ENCODE measurements at places on chromosomes 2 and 18.

DNA sequence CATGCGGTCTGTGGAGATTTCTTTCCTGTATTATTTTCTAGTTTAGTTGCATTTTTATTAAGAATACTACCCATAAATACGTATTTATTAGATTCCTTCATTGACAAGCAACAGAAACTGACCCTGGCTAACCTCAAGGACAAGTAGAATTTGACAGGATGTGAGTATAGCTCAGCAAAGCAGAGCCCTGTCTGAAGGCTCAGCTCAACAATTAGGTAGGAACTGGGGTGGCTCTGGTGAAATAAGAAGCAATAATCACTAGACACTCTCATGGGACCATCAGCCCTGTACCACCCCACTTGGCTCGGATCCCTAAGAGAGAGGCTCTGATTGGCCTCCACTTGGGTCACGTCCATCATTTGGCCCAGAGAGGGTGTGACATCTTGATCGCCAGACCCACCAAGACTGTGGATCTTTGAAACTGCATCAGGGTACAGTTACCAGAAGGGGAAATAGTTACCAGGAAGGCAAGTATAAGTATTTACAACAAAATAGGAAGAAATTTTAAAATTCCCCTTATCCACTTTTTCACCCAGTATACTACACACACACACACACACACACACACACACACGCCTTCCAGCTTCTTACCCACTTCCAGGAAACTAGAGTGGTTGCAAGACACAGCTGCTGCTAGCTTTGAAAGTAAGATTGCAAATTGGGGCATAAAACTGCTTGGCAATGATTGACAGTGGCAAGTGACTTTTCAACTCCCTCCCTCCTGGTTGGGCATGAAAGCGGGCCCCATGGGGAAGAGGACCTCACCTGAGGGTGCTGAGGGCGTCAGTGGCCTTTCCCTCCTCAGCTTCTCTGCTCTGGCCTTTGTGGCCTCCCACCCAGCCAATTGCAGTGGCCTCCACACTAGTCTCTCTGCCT lies 41.8 kb downstream of the KCTD18 start:
- DNase-seq, result no peak

- DNase-seq, result no peak
These were observed 6.7 kb downstream of the UBE2E3 start for GRCh38 chr2:180987146-180987545.

DNA sequence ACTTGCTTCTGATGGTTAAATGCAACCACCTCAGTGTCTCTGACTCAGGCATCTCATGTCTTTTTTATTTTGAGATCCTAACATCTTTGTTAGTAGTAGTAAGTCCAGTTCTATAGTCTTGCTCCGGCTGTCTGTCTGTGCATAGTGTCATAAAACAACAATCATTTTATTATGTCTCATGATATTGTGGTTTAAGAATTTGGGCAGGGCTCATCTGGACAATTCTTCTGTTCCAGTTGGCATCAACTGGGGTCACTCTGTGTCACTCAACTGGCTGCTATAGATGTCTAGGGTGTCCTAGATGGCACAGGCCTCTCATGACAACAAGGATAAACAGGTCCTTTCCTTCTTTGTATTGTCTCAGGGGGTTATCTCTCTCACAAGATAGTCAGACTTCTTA lies 299.6 kb upstream of the ZNF521 start:
- DNase-seq, result no peak

GRCh38 chr2:236244256-236244655 lies 19.9 kb downstream of the ASB18 start:
- DNase-seq, result no peak

GRCh38 chr2:143071185-143071876 lies 57.9 kb upstream of the ARHGAP15 start:
- DNase-seq, result no peak

GRCh38 chr18:59941331-59941730 lies 41.5 kb downstream of the PMAIP1 start:
- DNase-seq, result no peak
